Cardiac septum (tissue), 1 donor: ENCODE measurements at places on chromosomes 13 and 19.

- DNase-seq: no peak
Measured at GRCh38 chr19:34994643-34995541, 5.2 kb upstream of the GRAMD1A start.

GRCh38 chr19:42409477-42409876 lies 17.7 kb downstream of the LIPE start:
- peak; percentile 79 for DNase-seq

GRCh38 chr19:3192228-3192635 lies 6.5 kb downstream of the NCLN start:
- DNase-seq: no peak

DNA sequence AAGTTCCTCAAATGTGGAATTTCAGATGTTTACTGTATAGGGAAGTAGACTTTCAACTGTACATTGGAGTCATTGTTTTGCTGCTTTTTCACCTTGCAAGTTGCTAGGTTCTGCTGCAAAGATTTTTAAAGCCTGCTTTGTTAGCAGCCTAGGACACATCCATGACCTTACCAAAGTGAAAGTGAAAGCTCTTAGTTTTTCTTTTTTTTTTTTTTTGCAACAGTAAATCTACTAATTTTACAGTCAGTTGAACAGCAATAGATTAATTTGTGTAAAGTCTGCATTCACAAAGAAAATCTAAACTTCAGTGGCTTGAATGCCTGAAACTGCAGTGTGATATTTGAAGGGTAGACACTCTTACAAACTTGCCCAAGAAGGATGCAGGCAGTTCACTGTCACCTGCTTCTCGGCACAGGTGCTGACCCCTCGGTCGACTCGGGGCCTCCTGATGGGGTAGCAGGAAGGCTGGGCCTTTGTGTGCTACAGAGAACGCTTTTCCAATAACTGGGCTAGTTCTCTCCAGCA lies 5.0 kb upstream of the MTIF3 start:
- DNase-seq: no peak

GRCh38 chr19:14381689-14382474 lies 638 bp downstream of the ADGRE5 start:
- DNase-seq: peak; percentile 88

DNA sequence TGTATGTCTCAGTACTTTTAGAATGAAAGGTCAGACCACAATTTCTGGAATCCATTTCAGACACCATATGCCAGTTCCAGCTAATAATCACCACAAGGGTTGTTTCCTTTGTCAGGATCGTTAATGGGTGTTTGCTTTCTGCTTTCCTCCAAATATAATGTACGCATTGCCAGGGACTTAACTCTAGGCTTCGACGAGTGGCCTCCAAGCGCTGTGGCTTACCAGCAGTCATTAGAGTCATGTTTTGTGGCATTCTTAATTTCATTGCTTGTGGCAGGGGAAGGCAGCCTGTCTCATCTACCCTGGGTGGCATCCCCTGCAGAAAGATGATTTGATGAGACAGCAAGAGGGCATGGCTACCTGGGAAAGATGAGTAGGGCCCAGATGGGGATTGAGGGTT lies 22.5 kb downstream of the SAFB start:
- DNase-seq: no peak

DNA sequence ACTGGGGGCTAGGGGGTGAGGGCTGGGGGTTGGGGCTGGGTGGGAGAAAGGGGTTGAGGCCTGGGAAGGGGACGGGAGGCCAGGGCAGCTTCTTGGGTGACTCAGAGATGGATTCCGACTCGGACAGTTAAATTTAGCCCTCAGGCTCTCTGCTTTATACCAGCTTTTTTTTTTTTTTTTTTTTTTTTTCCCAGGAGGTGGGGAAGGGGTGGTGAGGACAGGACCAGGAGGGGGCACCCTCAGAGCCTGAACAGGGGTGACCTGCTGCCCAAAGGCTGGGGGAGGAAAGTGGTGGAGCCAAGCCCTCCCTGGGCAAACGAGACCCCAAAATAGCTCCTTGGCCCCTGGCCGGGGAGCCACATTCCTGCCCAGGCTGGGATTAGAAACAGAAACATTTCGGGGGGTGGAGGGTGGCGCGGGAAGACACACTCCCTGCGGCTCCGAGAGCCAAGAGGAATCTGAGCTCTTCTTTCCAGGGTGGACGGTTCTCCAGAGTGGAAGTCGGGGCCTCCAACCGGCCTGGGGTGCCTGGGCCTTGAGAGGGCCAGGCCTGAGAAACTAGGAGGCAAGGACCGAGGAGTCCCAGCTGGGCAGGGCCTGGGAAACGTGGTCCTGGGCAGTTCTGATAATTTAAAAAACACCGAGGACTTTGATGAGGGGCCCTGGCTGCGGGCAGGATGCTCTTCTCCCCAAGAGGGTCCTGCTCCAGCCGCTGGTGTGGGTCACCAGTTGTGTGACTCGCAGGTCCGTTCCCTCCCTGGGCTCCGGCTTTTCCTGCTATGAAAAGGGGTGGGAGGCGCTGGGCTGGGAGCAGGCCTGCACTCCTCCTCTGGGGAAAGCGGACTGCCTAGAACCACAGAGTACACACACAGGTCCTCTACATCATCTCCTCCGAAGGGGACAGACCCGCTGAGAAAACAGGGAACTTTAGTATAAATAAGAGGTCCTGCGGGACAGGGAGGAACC lies 813 bp upstream of the DMPK start:
- DNase-seq: peak; percentile 91

DNA sequence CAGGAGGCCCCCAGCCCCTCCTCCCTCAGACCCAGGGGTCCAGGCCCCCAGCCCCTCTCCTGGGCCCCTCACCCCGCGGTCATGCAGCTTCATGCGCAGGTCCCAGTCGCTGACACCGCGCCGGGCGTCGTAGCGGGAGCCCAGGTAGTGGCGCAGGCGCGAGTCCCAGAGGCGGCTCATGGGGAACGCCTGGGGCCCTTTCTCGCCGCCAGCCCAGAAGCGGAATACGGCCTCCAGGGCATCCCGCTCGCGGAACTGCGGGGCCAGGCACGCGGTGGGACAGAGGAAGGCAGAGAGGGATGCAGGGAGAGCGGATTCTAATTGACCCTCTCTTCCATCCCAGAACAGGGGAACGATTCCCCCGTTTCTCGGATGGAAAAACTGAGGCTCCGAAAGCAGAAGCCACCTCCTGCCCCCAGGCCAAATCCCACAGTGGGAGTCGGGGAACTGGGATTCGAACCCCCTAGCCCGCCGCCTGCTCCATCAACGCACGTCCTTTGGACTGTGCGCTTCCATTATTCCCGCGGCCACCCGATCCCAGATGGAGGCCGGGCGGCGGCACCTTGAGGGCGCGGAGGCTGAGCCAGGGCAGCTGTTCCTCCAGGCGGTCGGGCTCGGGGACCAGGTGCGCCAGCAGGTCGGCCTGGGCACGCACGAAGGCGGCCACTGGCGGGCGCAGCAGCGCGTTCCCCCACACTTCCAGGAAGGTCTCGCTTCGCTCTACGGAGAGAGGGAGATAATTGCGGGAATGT lies 4.2 kb upstream of the TNNI3 start:
- no peak for DNase-seq

DNA sequence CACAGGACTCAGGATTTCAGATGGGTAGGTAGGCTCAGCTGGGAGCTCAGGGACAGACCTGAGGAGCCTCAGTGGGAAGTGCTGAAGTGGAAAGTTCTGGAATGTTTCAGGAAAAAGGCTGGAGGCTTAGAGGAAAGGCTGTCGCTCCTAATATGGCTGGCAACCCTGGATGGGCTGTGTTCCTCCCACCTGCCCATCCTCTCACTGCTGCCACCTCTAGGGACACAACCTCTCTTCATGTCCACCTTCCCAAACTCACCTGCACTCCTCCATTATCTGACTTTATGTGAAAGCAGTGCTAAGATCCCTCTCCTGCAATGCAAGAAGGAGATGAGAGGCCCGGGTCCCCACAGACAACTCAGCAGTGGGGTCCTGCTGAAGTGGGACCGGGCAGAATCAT lies 5.8 kb upstream of the CEACAM21 start:
- no peak for DNase-seq

GRCh38 chr13:65336916-65337315 lies 1893.2 kb downstream of the PCDH9 start:
- no peak for DNase-seq

GRCh38 chr13:79128158-79128557 lies 277.9 kb downstream of the RBM26 start:
- no peak for DNase-seq

DNA sequence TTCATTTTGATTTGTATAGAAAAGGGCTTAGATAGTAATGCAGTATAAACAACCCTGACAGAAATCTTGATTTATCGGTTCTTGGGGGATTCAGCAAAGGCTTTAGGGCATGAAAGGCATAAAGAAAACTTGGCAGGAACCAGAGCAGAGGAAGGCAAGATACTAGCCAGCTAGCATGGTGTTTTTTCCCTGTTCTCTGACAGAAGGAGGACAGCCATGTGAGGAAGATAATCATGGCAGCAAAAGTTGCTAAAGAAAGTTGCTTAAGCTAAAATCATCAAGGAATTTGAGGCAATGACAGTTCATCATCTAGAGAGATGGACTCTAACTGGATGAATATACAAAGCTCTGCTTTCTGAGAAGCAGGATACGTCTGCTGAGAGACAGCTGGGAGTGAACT lies 294.1 kb downstream of the KCNRG start:
- no peak for DNase-seq

DNA sequence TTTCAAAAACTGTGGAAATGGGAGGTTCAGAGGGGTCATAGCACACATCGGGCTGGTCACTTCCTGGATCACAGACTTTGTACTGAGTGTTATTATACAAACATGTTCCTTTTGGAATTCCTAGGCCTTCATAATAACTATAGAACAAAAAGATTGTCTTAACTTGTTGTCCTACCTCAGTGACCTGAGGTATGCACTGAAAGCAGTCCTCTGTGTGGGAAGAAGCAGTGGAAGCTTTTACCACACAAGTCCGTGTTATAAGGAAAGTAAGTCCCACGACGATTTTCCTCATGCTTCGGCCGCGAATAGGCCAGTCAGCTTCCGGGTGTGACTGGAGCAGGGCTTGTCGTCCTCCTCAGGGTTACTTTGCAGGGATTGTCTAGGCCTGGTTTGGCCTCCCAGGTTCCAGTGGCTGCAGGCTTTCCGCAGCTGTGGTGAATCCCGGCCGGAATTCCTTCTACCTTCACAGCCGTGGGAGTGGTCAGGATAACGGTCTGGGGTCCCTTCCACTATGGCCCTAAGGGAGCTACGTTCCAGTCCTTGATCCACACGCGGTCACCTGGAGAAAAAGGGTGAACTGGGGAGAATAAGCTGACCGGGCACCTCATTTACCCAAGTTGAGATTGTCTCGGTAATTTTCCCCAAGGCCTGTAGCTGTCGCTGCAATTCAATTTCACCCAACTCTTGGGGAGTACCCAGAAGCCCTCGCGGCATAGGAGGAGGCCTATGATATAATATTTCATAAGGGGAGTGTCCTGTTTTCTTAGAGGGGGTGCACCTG lies 16.0 kb downstream of the NAPSA start:
- DNase-seq: no peak

DNA sequence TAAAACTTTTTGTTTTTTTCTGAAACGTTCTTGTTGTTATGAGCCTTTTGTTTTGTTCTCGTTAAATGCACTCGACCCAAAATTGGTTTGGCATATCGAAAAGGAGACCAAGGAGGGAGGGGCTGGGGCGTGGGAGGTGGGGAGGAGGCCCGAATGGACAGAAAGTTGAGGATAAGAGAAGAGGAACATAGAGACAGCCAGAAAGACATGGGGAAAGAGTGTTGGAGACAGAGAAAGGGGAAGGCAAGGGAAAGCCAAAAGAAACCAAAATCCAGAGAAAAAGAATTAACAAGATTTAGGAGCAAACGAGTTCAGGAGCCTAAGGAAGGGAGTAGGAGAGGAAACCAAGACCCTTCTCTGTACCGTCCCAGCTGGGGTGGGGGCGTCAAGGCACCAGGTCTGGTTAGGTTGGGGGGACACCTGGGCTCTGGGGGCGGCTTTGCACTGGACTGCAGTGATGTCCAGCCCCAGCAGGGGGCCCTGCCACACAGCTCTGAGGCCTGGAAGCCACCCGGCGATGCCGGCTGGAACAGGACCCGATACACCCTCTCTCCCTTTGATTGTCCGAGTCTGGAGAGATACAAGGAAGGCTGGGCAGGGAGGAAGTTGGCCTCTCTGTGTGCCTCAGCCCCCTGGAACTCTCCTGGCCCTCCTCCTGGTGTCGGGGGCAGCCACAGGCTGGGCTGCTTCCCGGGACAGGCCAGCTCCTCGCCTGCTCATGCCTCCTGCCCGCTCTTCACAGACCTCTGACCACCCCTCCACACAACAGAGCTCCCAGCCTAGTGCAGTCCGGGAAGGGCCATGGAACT lies 11.6 kb upstream of the ASF1B start:
- DNase-seq: peak; percentile 89

GRCh38 chr13:41995336-41995735 lies 34.4 kb upstream of the VWA8 start:
- no peak for DNase-seq

DNA sequence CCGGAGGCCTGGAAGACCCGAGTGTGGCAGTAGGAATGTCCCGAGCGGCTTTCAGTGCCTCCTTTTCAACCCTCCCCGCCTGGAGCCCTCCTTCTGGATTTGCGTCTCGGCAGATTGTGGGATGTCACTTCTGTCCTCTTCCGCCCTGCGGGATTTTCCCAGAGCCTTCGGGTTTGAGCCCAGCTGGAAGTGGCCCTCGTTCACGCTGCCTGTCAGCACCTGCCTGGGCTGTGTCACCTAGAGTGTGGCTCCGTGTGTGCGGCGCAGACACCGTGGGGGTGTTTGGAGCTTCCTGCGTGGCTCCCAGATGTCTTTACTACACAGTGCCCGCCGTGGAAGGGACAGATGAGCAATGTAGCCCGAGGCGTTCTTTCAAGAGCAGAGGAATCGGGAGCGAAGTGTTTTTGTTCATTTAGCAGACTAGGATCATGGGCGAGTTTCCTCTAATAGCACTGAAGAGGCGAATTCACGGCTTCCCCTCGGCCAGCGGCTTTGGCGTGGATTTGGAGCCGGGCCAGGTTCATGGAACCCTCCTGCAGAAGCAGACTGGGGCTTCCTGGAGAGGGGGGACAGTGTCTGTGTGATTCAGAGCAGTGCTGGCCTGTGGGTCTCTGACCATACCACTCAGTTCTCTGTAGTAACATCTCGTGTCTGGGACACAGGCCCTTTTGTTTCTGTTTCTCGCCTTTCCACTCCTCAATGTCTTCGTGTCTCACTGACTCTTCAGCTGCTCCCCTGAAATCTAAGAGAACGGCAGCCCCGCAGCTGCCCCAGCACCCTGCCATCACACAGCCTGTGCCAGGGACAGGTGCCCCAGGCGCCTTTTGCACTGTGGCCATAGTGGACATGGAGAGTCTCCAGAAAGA lies 68.0 kb downstream of the KDM4B start:
- DNase-seq: no peak
